ENCODE measurements at places on chromosomes 12 and 14.

DNA sequence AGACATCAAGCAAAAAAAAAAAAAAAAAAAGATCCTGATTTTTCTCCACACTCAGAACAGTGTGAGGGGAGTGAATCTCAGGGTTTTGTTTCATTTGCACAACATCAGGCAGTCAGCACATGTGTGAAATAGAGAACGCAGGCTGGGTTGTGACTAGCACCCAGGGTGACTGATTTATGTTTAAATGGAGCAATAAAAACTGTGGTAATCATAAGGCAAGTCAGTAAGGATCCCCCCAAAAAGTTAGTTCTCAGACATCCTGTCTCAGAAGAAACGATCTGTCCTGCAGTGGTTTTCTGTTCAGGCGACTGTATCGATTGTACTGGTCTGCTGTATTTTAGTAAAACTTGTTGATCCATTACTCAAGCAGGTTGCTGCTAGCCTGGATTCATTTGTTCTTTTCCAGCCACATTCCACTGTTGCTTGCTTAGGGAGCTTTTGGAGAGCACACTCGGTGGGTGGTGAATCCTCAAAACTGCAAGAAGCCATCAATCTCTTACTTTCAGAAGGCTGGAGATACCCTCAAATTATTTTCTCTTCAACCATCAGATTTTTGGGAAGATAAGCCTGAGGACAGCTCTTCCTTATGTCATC, 107.1 kb downstream of the DACT1 start:
- DNase-seq: no peak

DNA sequence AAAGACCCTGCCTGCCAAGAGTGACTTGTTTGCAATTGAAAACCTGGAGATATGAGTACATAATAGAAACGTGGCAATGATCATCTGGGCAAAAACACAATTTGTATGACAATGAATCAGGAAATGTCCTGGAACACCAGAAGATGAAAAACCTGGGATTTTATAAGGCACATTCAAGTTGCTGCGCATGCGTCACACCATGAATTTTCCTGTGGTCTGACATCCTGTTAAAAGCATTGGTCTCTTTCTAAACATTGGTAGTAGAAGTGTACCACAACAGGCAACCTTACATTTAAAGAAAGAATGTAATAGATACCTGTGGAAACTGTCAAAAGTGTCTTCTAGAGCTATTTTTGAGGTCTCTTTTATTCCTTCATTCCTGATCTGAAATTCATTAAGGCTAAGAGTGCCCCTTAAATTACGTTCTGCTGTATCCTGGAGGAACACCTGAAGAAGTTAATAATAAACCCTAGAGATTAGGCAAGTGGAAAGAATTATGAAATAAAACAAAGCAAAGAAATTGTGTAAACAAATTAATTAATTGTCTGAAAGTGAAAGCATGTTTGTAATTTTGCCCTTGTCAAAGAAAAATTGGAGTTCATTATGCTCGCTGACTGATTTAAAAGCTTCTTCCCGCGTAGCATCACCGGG, 676.5 kb downstream of the DIO2 start:
- DNase-seq: no peak

GRCh38 chr12:115492553-115492952, 784.9 kb downstream of the MED13L start:
- no peak for DNase-seq

DNA sequence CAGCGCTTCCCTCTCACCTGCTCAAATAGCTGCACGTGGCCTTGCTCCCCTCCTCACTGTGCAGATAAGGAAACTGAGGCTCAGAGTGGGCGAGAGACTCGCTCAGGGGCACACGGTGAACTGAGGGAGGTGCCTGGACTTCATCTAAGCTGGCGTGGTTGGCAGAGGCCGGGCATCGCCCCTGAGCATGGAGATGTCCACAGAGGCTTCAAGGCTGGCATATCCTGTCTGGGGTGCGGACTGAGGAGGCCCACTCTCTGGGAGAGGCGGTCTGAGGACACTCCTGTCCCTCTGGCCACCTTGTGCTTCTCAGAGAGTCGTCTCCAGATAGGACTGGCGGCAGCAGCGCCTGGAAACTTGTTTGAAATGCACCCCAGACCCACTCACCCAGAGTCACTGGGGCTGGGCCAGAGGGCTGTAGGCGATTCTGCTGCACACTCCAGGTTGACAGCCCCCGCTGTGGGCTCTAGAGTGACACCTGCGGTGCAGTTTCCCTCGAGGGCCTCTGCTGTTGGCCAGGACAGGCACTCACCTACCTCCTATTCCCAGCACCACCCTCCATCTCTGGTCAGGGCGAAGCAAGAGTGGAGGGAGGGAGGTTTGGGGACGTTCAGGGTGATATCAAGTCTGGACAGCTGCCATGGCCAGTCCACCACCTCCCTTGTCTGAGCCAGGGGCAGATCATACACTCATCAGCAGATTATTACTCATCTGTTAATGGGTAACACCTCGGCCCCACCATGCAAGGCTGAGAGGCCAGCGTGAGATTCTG, 11.2 kb upstream of the LBHD2 start:
- DNase-seq: no peak

- DNase-seq: no peak
Observed at GRCh38 chr12:26114720-26115401, 10.0 kb downstream of the BHLHE41 start.

- DNase-seq: no peak
Observed at GRCh38 chr12:76259106-76259505, 89.1 kb downstream of the BBS10 start.

DNA sequence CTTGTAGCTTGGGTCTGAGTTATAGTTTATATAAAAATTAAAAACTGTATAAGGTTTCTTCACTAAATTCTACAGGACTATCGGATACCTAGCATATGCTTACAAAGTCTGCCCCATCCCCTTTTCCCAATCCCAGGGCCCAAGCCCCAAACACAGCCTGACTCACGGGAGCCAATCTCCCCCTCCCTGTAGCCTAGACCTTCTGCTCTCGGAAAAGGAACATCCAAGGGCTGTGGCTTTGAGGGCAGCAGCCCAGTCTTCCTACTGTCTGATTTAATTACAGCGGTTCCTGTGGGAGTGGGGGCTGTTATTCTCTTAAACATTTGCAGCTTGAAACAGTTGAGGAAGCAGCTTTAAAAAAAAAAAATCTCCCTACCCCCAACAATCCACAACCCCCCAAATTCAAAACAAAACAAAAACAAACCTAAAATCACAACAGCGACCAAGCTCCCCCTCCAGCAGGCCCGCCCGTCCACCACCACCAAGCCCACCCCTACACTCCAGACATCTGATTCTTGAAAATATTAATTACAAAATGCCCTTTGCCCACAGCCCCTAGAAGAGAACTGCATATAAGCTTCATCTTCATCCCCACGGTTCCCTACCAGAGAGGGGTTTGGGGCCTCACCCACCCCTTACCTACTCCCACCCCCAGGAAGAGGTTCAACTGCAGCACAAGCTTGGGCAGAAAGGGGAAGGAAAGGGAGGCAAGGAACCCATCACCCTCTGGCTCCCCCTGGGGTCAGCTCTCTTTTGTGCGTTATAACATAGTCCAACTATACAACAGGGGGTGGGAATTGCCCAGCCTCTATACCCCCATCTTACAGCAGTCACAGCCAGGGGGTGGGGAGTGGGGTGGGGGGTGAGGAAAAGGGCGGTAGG, 1.1 kb upstream of the PRKAG1 start:
- peak; percentile 71 for DNase-seq

DNA sequence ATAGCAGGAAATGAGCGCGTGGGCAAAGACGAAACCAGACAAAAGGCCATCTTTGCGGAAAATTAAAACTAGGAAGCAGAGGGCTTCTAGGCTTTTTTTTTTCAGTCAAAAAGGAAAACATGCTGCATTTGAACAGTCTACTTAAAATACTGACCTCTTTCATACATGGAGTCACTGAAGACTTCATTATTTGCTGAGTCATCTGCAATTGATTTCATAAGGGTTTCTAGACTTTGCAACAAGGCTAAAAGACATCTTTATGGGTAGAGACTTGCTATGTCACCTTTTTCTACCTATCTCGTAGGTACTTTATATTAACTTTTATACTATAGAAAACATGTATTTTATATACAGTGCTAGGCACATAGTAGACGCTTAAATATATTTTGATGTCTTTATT, 238.4 kb downstream of the TMEM132D start:
- DNase-seq: no peak

DNA sequence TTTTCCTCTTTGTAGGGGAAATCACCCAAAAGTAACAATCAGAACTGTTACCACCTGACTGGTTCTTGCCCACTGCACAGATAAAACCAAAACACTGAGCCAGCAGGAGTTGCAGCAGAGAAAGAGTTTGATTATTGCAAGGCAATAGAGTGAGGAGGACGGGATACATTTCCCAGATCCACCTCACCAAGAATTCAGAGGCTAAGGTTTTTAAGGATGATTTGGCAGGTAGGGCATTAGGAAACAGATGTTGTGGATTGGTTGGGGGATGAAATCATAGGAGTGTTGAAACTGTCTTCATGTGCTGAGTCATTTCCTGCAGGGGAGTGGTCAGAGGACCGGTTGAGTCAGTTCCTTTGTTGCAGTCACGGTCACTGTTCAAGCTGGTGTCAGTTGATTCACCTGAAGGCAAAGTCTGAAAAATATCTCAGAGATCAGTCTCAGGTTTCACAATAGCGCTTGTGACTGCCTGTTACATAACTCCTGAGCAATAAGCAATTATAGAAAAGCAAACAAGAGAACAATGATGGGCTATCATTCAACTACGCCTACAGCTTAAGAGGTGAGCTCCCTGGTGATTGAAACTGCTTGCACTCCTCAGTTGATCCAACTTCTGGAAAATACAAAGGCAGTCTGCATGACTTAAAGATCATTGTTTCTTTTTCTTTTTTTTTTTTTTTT, 20.3 kb upstream of the AMN1 start:
- no peak for DNase-seq

DNA sequence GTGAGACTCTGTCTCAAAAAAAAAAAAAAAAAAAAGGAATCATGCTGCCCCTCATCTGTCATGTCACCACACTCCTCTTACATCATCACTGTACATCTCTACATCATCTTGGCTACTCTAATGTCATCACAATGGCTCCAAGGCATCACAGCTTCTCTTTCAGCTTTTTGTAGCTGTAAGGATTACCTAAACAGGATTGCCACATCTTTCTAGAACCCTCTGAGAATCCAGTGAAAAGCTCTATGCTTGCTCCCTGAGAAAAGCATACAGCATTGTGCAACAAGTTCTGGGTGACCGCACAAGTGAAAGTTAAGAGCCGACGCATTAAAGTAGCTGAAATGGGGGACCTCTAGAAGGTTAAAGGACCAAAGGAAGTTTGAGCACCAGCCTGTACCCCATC, 272.5 kb downstream of the C12orf50 start:
- DNase-seq: no peak

DNA sequence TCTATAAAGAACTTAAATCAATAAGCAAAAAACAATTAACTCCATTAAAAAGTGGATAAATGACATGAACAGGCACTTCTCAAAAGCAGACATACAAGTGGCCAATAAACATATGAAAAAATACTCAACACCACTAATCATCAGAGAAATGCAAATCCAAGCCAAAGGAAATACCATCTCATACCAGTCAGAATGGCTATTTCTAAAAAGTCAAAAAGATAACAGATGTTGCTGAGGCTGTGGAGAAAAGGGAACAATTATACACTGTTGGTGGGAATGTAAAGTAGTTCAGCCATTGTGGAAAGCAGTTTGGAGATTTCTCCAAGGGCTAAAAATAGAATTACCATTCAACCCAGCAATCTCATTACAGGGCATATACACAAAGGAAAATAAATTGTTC, 234.5 kb upstream of the PLXNC1 start:
- no peak for DNase-seq

DNA sequence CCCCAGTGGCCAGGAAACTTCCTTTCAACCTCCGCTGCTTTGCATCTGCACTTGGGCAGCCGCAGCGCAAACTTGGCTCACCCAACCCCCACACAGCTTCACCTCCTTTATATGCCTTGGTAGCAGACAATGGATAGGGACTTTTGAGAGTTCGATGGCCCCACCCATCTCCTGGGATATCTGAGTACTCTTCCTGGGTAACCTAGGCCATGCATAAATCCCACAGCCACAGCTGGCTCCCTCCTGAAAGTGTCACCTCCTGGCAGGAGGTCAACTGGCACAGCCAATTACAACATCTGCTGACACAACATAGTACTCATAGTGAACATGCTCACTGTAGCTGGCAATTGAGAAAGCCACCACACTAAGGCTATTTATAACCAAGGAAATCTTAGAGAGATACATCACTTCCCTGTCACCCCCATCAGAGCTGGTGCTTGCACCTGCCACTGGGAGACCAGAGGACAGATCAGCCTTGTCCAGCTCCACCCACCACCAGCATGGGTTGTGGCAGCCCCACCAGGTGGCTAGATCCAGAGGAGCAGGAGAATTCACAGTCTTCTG, 410.0 kb downstream of the SYT1 start:
- DNase-seq: no peak

DNA sequence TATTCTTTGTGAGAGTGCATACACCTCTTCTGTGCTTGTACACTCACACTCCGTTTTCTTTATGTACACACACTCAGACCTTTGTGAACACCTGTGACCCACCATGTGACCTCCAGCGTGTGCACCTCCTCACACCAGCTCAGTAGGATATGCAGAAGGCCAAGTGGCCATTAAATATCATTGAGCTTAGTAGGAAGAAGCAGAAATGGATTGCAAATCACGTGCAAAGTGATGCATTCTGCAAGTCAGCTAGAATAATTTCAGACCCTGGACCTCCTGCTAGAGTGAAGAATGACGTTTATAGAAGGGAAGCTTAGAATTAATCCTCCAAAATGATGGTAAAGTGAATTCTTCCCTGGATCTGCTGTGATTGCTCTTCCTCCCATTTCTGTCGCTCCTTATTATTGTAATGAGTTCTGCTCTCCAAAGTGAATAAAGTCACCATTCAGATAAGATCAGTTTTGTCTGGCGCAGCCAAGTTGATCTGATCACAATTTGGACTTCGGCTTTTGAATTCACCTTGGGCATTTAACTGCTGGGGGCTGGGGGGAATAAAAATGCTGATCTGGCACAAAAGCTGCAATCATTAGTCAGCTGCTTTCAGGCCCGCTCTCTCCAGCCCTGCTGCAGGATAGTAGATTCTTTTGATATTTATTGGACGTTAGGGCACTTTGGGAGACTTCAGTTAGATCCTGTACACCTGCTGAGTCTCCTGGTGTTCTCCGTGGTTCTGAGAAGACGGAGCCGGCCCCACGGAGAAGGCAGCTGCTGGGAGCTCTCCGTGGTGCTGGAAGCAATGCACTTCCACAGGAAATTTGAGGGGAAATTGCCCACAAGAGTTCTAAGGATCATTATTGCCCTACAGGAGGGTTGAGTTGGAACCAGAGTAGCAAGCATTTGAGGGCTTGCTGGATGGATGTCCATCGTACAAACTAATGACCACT, 12.4 kb upstream of the NRXN3 start:
- no peak for DNase-seq

- DNase-seq: no peak
Observed at GRCh38 chr14:97456958-97457357, 659.8 kb downstream of the VRK1 start.
